Heart left ventricle (tissue), 16 donors: ENCODE measurements at places on chromosomes 4 and X. TPM values are rescaled to one million over a fixed set of nuclear protein-coding genes. Genes with fewer than 3 reads are reported as not detected.
A peak's percentile ranks its signal among the peaks of the same experiment; 100 is the strongest.

- no peaks in the 10 kb centered on the region for H3K36me3 ChIP-seq
- H3K4me3 ChIP-seq = no peak overlapping the region
- H3K27me3 ChIP-seq = no peaks in the 10 kb centered on the region
- H3K27ac ChIP-seq = no peak overlapping the region
- DNase-seq = no peak
Observed at GRCh38 chrX:23822397-23822796, 39.4 kb downstream of the SAT1 start.

The FANCB gene
- total RNA-seq = 0.25 TPM

The MAGEA4 gene
- not detected for total RNA-seq

The VEGFC gene
- 5.4 TPM for total RNA-seq

- H3K27ac ChIP-seq = no peak overlapping the region
- H3K4me3 ChIP-seq = no peak overlapping the region
- no peaks in the 10 kb centered on the region for H3K27me3 ChIP-seq
- DNase-seq = no peak
Observed at GRCh38 chrX:63919081-63919480, 134.1 kb upstream of the ARHGEF9 start.

- H3K36me3 ChIP-seq = no peaks in the 10 kb centered on the region
- no peaks in the 10 kb centered on the region for H3K27me3 ChIP-seq
- H3K4me3 ChIP-seq = no peak overlapping the region
- H3K27ac ChIP-seq = peak overlapping the region; percentile 44
Observed at GRCh38 chr4:128527946-128528576, 240.4 kb upstream of the PGRMC2 start.

The FDCSP gene
- not detected for total RNA-seq

DNA sequence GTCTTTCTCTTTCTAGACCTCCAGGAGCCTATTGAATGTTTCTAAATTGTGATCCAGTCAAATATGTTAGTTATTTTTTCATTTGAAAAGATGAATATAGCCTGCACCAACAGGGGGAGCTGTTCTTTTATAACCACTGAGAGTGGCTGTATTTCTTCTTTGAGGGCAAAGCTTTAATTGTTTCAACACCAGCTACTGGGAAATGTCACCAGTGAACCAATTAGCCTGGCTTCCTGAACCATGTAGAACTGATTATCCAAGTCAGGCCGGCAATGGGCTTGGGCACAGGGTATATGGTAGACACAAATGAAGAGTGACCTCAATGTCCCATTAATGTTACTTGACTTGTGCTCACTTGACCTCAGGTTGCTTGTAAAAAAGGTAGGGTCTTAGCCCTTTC lies 4.8 kb upstream of the DAPP1 start:
- H3K4me3 ChIP-seq = no peak overlapping the region
- no peak overlapping the region for H3K27ac ChIP-seq
- no peaks in the 10 kb centered on the region for H3K27me3 ChIP-seq

- no peak overlapping the region for H3K4me3 ChIP-seq
- H3K36me3 ChIP-seq = no peaks in the 10 kb centered on the region
- no peak for DNase-seq
- H3K4me1 ChIP-seq = no peaks in the 10 kb centered on the region
Observed at GRCh38 chr4:158529505-158529904, 7.8 kb downstream of the RXFP1 start.

- no peak for DNase-seq
- H3K27ac ChIP-seq = no peak overlapping the region
- H3K4me3 ChIP-seq = no peak overlapping the region
- H3K27me3 ChIP-seq = no peaks in the 10 kb centered on the region
Observed at GRCh38 chrX:78950009-78950835, 5.0 kb downstream of the P2RY10 start.

- H3K27me3 ChIP-seq = no peaks in the 10 kb centered on the region
- no peak overlapping the region for H3K4me3 ChIP-seq
- H3K27ac ChIP-seq = no peak overlapping the region
- H3K36me3 ChIP-seq = no peaks in the 10 kb centered on the region
- no peak for DNase-seq
Observed at GRCh38 chrX:44908827-44909226, 35.8 kb downstream of the KDM6A start.

DNA sequence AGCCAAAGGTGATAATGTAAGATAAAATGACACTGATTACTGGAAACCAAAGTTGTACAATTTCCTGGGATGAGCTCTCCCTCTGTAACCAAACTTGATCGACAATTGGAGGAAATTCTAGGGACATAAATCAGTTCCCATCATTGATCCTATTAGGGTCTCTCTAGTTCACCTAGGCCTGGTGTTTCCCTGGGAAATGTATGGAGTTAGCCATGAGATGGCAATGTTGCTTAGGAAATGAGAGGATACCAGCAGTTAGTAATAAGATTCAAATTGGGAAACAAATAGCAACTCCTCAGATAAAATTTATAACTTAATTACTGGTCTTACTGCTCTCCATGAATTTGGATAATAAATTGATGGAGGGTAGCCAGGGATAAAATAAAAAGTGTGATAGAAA lies 52.2 kb downstream of the SPATA18 start:
- H3K36me3 ChIP-seq = no peaks in the 10 kb centered on the region
- no peak overlapping the region for H3K4me3 ChIP-seq
- no peaks in the 10 kb centered on the region for H3K4me1 ChIP-seq
- H3K27ac ChIP-seq = no peak overlapping the region
- DNase-seq = no peak

The HOPX gene
- 223 TPM for total RNA-seq

The FRAS1 gene
- 6.0 TPM for total RNA-seq

DNA sequence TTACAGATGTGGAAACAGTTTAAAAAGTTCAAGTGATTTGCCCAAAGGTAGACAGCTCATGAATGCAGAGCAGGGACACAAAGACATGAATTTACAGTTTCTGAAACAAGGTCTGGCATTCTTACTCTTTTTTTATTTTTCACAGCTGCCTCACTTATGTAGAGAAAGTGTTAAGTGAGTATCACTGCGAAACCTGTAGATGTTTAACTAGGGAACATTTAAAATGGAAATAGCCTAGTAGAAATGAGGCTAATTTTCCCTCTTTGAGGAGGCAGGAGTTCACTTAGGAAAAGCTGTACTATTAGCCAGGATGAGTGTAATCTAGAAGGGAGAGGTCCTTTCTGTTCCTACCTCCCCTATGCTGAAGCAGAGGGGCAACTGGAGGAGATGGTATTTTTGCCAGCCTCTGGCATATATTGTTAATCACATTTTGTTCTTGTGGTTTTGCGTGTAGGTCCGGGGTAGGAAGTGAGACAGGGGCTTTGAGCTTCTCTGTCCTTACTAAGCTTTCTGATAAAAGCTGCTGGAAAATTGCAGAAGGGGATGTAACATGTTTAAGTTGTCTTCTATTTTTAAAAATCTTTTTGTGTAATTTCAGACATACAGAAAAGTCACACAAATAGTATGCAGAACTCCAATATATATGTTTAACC lies 492.8 kb upstream of the NR3C2 start:
- H3K27ac ChIP-seq = no peak overlapping the region
- no peaks in the 10 kb centered on the region for H3K36me3 ChIP-seq
- H3K4me1 ChIP-seq = no peaks in the 10 kb centered on the region
- H3K27me3 ChIP-seq = no peaks in the 10 kb centered on the region

DNA sequence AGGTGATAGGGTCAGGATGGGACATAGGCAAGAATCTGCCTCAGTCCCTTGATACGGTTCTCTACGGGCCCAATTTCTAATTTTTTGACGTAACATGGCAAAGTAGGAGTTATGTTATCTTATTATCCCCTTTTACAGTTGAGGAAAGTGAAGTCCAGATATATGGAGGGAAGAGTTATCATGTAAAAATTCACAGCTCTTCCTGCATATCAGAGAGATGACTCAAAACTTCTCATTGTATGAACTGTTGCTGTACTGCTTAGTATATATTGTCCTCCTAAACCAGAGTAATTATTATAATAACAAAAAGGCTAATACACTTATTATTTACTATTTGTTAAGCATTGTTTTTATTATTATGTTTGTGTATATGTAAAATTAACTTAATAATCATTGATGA lies 260.5 kb upstream of the IGFBP7 start:
- no peak for DNase-seq
- no peaks in the 10 kb centered on the region for H3K4me1 ChIP-seq
- H3K4me3 ChIP-seq = no peak overlapping the region
- H3K27me3 ChIP-seq = no peaks in the 10 kb centered on the region
- H3K36me3 ChIP-seq = no peaks in the 10 kb centered on the region
- no peak overlapping the region for H3K27ac ChIP-seq

- no peak overlapping the region for H3K27ac ChIP-seq
- H3K36me3 ChIP-seq = no peaks in the 10 kb centered on the region
- H3K4me3 ChIP-seq = no peak overlapping the region
- no peaks in the 10 kb centered on the region for H3K27me3 ChIP-seq
- no peak for DNase-seq
Observed at GRCh38 chr4:121195649-121196048, 31.5 kb upstream of the TNIP3 start.

The HDAC6 gene
- 37.5 TPM for total RNA-seq

The SYP gene
- total RNA-seq = 1.1 TPM

The HPRT1 gene
- 25.6 TPM for total RNA-seq

DNA sequence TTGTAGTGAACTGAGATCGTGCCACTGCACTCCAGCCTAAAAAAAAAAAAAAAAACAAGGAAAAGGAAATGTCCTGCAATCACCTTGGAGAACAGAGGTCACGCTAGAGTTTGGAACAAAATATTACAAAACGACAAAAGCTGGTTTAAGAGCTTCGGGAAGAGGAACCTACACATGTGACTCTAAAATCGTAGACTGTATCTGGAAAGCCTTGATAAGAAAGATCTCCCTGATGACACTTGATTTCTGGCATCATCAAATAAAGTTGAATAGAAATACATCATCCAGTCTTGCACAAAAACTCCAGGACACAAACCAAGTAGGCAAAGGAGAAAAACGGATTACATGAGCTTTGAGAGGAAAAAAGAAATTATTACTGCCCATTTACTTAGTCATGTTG lies 31.1 kb upstream of the DOCK11 start:
- H3K4me1 ChIP-seq = no peaks in the 10 kb centered on the region
- no peak overlapping the region for H3K4me3 ChIP-seq
- no peaks in the 10 kb centered on the region for H3K36me3 ChIP-seq
- no peaks in the 10 kb centered on the region for H3K27me3 ChIP-seq

The GAGE1 gene
- not detected for total RNA-seq

GRCh38 chr4:153676984-153677383 lies 7.1 kb upstream of the TLR2 start:
- DNase-seq = no peak
- no peak overlapping the region for H3K4me3 ChIP-seq
- no peaks in the 10 kb centered on the region for H3K36me3 ChIP-seq
- H3K27me3 ChIP-seq = no peaks in the 10 kb centered on the region

The SLC2A9 gene
- total RNA-seq = 5.1 TPM

DNA sequence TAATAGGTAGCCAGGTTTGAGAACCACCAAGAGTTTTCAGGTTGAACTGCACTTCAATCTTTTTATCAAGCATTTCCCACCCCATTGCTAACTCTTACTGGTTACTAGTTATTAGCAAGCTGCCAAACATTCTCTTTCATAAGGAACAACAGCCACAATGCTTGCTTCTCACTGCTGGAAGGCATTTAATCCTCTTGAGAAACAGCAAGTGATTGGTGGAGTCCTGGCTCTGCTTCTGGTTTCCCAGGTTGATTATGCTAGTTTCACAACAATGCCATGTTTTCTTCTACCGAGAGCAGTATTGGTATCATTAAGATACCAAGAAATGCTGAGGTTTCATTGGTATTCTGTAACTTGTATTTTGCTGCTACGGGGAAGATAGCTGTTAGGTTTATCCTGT lies 32.2 kb upstream of the TXLNG start:
- no peak for DNase-seq
- H3K27me3 ChIP-seq = no peaks in the 10 kb centered on the region
- no peaks in the 10 kb centered on the region for H3K4me1 ChIP-seq
- no peak overlapping the region for H3K4me3 ChIP-seq
- no peaks in the 10 kb centered on the region for H3K36me3 ChIP-seq

- no peaks in the 10 kb centered on the region for H3K27me3 ChIP-seq
- no peaks in the 10 kb centered on the region for H3K36me3 ChIP-seq
- H3K4me1 ChIP-seq = peaks cover 9% of the 10 kb centered on the region
- no peak overlapping the region for H3K4me3 ChIP-seq
Observed at GRCh38 chrX:10508891-10509290, 111.5 kb downstream of the MID1 start.

DNA sequence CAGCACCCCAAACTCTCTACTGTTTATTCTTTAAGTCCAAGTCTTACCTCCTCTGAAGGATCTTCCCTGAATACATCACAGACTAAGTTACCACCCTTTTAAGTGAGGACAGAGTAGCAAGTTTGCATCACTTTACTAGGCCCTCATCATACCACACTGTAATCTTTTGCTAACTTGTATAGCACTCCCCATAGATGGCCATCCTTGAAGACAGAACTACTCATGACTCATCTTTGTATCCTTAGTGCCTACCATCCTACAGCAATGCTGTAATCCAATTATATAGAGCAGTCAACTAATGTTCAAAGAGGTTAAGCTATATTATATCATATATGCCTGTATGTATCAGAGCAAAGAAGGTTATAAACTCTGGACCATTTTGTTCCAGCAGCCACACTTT lies 101.4 kb downstream of the ADAMTS3 start:
- no peak for DNase-seq
- no peaks in the 10 kb centered on the region for H3K4me1 ChIP-seq
- no peak overlapping the region for H3K27ac ChIP-seq
- no peak overlapping the region for H3K4me3 ChIP-seq
- H3K27me3 ChIP-seq = no peaks in the 10 kb centered on the region
- H3K36me3 ChIP-seq = no peaks in the 10 kb centered on the region

The SPANXA2 gene
- not detected for total RNA-seq

The MAGEC2 gene
- total RNA-seq = not detected

GRCh38 chr4:119041951-119042560 lies 93.6 kb upstream of the MYOZ2 start:
- peak overlapping the region; percentile 61 for H3K27ac ChIP-seq
- DNase-seq = peak; percentile 45
- H3K4me3 ChIP-seq = no peak overlapping the region
- no peaks in the 10 kb centered on the region for H3K36me3 ChIP-seq
- H3K4me1 ChIP-seq = peaks cover 22% of the 10 kb centered on the region
- H3K27me3 ChIP-seq = no peaks in the 10 kb centered on the region

The PNMA3 gene
- 1.8 TPM for total RNA-seq

DNA sequence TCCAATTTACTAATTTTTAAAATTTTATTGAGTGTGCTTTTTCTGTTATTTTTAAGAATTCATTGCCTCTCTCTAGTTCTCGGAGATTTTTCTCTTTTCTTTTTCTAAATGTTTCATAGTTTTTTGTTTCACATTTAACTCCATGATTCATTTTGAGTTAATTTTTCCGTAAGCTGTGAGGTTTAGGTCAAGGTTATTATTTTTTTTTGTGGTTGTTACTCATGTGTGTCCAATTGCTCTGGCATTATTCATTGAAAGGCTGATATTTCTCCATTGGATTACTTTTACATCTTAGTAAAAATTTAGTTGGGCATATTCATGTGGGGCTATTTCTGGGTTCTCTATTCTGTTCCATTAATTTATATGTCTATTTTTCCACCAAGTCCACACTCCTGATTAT lies 220.8 kb downstream of the MID1IP1 start:
- no peak overlapping the region for H3K4me3 ChIP-seq
- DNase-seq = no peak
- no peaks in the 10 kb centered on the region for H3K4me1 ChIP-seq
- no peaks in the 10 kb centered on the region for H3K36me3 ChIP-seq
- no peak overlapping the region for H3K27ac ChIP-seq
- H3K27me3 ChIP-seq = no peaks in the 10 kb centered on the region

The ERVMER34-1 gene
- total RNA-seq = 6.5 TPM

The GPM6B gene
- total RNA-seq = 8.2 TPM
